GM03348 (cell line): ENCODE measurements at places on chromosomes 12 and 14.

GRCh38 chr12:64636856-64637255 is 26.6 kb downstream of the RASSF3 start:
- DNase-seq: no peak

DNA sequence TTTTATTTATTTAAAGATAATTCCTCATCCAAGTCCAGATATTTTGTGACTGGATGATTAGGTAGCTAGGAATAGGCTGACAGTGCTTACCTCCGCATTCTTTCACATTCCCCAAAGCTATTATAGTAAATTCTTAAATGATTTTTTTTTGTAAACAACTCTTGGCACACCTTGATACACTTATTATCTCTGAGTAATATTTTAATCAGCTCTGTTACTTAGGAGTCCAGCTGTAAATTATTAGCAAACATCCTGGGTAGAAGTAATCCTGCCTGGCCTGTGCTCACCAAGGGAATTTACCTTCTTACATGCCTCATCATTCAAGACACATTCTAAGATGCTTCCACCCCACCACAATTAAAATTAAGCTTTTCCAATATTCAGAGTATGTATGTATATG is 186.1 kb downstream of the SLC2A13 start:
- DNase-seq: no peak

DNA sequence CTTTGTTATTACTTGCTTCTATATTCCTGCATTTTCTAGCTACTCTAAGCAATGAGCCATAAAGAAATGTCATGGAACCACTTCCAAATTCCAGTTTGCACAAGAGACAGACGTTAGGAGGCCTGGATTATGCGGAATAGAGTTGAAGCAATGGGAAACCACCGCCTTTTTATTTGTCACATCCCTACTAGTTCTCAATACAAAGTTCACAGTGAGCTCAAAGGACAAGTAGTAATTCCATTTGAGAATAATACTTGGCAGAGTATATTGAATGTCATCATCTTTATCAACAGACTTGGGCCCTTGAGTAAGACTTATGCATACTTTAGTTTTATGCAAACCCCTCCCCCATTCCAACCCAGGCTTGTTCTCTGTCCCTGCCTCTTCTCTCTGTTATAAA is 3.7 kb upstream of the SLC15A5 start:
- DNase-seq: peak; percentile 7

DNA sequence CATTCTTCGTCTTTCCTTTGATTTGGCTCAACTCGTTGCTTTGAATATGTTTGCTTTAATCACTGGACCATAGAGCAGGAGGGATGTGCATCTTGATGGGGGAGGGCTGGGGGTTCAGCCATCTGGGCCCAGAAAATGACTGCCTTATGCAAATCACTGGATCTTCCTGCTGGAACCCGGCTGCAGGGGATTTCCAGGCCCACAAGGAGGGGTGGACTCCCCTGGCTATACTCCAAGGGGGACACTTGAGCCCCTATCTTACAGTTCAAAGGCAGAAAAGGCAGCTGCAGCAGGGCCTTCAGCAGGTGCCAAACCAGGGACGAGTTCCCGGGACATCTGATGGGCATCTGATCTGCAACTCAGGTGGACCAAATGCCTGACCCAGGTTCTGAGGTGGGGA is 122.5 kb downstream of the DICER1 start:
- DNase-seq: no peak

GRCh38 chr12:52539083-52539820 is 13.7 kb downstream of the KRT71 start:
- no peak for DNase-seq

DNA sequence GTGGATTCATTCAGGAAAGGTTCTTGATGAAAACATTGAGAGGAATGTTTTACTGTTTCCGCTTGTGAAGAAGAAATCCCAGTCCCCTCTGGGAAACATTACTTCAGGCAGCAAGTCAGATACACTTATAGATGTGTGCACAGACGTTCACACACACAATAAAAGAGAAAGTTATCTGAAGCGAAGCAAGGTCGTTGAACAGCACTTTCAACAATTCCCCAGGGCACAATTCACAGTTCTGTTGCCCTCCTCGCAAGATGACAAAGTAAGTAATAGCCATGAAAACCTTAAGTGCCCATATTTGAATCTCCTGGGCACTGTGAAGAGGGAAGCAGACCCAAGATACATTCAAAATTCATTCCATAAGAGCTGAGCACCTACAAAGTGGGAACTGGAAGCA is 156.6 kb upstream of the CAND1 start:
- DNase-seq: no peak

DNA sequence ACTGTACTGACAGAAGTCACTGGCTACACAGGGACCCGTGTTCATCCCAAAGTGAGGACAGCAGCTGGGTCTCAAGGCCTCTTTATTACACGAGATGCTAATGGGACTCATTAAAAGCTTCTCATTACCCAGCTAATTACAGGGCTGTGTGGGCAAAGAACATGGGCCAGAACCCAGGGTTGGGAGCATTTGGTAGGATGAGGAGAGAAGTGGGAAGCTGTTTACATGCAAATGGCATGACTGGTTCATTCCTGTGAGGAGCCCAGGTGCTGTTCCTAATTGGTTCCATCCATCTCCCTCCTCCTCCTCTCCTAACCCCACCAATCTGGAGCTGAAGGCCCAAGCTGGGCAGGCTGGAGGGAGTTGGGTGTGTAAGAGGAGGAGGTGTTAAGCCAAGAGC is 8.9 kb upstream of the TAC3 start:
- DNase-seq: no peak

- DNase-seq: no peak
Observed at GRCh38 chr12:113803759-113804140, 162.4 kb downstream of the RBM19 start.

DNA sequence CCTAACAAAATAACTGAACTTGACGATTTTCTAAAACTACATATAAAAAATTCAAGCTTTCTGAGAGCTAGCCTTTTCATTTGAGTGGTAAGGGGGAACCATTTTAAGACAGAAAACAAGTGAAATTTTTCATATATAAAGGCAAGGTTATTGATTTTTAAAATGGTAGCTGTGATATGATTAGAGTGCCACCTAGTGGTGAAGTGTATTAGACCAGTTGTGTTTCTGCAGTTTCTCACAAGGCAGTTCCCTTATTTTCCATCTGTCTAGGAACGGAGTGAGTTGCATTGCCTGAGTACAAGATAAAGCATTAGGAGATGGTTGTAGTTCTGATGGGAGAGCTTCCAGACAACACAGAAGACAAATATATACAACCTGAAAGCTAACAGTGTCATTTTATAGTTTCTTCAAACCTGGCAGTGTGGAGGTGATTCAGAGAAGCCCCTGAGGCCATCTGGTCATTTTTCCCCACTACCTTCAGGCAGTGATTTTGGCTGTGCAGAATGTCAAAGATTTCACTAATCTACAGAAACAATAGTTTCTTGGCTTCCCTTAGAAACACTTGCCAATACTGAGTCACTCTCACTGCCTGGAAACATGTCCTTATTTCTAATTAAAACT is 180.8 kb downstream of the C12orf50 start:
- peak; percentile 54 for DNase-seq

GRCh38 chr12:120457133-120457532 is 10.9 kb downstream of the GATC start:
- peak; percentile 14 for DNase-seq

GRCh38 chr14:89963288-89963978 is 7.7 kb downstream of the TDP1 start:
- no peak for DNase-seq

DNA sequence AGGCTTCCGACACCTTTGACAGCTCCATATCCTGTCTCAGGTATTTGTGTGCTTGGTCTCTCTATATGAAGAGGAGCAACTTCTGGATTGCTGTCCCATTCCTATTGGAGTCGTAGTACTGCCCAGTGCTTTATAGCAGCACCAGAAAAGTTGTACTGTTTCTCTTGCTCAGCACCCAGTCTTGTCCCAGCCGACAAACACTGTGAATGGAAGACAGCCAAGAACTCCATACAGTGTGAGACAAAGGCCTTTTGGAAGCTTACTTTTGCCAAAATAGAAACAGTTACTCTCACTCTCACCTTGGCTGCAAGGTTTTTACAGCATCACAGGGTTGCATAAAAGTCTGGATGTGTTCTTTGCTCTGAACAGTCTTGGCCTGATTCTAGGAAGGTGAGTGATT is 105.3 kb downstream of the TGFB3 start:
- no peak for DNase-seq

DNA sequence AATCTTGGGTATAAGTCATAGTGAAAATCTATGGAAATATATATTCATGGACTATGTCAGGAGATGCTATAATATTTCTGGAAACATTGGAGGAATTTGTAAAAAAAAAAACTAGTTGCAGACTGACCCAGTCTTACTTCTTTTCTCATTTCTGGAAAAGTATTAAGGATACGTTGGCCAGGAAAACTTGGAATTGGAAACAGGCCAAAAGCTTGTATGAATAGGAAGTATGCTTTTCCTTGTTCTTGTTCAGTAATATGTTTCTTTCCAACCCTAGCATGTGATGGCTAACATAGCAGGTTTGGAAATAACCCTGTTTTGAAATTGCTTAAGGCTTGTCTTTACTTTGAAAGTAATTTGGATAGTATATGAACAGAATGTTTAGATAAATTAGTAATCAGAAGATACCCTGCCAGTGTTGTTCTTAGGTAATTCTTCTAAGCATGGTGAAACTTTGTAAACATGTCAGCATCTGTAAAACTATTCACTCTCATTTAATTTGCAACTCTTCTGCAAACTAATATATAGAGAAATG is 316.2 kb downstream of the NPAS3 start:
- no peak for DNase-seq

DNA sequence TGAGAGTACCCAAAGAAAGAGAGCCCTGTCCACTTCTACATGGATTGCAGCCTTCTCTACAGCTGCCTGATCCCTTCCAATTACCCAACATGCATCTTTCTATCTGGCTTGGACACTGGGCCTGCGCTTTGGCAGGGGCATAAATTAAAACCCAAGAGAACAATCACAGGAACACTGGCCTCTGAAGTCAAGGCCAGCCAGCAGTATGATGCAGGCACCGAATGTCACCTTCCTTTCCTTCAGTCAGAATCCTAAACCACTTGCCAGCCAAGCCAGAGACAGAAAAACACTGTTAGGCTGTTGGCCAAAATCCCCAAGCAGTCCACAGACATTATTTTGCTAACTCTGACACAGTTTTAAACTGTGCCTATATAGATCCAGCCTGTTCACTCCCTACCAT is 113.7 kb downstream of the DUSP6 start:
- DNase-seq: no peak

- no peak for DNase-seq
Observed at GRCh38 chr12:11747969-11748368, 98.5 kb downstream of the ETV6 start.

GRCh38 chr14:94823556-94824341 is 53.8 kb upstream of the GSC start:
- DNase-seq: no peak

GRCh38 chr14:105203057-105203531 is 22.0 kb upstream of the NUDT14 start:
- peak; percentile 95 for DNase-seq

- no peak for DNase-seq
Observed at GRCh38 chr14:51723990-51724389, 72.3 kb downstream of the FRMD6 start.

- no peak for DNase-seq
Observed at GRCh38 chr14:96117101-96117897, 78.1 kb downstream of the C14orf132 start.

GRCh38 chr12:97767347-97767746 is 304.7 kb downstream of the RMST start:
- no peak for DNase-seq

- DNase-seq: peak; percentile 59
Observed at GRCh38 chr14:75273272-75274049, 5.2 kb upstream of the FOS start.

- DNase-seq: no peak
Observed at GRCh38 chr12:10069976-10070375, 28.8 kb downstream of the CLEC1A start.

- no peak for DNase-seq
Observed at GRCh38 chr12:120218680-120219606, 18.0 kb upstream of the RPLP0 start.

DNA sequence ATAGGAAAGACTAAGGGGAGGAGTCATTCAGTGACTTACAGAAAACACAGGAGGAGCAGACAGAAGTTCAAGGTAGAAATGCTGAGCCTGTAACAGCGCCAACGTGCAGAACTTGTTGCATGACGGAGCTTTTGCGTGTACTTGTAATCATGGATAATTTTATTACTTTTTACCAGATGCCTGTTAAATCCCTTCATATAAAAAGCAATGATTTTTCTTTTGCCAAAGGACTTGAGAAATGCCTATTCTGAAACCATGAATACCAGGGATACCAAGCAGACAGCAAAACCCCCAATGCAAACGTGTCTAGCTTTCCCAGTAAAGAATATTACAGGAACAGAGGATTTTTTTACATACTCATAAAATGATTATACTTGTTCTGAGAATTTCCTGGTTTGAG is 163.6 kb upstream of the GSC start:
- DNase-seq: peak; percentile 29

DNA sequence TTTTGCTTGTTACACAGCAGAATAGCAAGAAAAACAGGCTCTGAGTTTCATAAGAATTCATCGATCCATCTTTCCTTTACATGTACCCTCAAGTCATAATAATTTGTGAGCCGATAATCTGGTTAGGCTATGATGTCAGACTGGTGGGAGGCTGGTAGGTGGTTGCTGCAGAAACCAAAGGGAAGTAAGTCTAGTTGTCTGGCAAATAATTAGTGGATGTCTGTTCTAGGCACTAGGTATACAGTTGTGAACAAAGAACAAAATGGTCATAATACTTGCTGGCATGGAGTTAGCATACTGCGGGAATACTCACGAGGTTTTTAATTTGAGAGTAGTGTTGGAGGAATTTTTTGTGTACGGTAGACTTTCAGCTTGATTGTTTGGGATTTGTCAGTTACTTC is 8.8 kb downstream of the SUSD6 start:
- no peak for DNase-seq

- DNase-seq: no peak
Observed at GRCh38 chr12:29552994-29553748, 55.7 kb upstream of the OVCH1 start.

- no peak for DNase-seq
Observed at GRCh38 chr14:101587441-101587911, 26.2 kb downstream of the DIO3 start.

DNA sequence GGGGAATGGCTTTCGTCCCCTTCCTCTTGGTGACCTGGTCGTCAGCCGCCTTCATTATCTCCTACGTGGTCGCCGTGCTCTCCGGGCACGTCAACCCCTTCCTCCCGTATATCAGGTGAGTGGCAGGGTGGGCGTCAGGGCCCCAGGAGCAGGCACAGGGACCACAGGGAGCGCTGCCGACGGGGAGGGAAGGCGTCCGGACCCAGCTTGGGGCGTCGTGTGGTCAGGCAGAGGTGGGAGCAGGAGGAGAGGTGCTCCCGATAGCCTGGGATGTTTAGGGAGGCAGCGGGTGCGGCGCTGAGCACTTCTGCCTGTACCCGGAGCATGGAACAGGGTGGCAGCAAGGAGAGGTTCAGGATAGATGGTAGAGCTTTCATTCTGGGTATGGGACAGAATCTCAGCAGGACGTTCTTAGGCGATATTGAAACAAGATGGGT is 444 bp downstream of the DRAM1 start:
- DNase-seq: peak; percentile 53

DNA sequence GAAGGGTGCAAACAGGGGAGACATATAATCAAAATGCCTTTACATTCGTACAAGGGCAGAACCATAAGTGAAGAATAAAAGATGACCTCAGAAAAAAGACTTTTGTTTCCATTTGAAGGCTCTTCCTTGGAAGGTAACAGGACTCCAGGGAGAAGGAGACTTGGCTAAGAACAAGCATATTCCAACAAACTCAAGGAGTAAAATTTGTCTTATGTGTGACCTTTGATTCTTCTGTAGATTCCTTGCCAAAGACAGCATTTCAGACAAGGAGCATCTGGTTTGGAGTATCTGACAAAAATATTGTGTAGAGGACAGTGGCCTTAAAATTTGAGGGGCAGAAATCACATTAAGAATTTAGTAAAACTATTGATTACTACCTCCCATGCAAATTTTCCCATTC is 991.9 kb downstream of the FLRT2 start:
- no peak for DNase-seq
